ENCODE measurements at places on chromosomes 5 and 9.

DNA sequence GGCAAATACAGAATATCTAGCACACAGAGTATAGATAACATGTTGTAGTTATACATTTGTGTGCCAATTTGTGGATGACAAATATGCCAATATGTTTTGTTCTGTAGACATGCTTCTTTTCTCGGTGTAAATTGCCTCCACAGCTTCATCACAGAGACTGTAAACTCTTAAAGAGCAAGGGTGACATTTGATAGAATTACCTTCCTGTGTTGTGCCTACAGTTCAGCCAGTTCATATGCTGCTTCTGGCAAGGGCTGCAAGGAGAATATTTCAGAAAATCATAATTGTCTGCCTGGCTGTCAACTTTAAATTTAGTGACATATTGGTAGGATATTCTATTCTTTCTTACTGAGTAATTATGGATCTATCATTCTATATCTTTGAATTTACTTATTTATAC is 155.1 kb downstream of the MAT2B start:
- DNase-seq = no peak

- DNase-seq = no peak
Observed at GRCh38 chr5:180102636-180103035, 31.1 kb upstream of the RNF130 start.

DNA sequence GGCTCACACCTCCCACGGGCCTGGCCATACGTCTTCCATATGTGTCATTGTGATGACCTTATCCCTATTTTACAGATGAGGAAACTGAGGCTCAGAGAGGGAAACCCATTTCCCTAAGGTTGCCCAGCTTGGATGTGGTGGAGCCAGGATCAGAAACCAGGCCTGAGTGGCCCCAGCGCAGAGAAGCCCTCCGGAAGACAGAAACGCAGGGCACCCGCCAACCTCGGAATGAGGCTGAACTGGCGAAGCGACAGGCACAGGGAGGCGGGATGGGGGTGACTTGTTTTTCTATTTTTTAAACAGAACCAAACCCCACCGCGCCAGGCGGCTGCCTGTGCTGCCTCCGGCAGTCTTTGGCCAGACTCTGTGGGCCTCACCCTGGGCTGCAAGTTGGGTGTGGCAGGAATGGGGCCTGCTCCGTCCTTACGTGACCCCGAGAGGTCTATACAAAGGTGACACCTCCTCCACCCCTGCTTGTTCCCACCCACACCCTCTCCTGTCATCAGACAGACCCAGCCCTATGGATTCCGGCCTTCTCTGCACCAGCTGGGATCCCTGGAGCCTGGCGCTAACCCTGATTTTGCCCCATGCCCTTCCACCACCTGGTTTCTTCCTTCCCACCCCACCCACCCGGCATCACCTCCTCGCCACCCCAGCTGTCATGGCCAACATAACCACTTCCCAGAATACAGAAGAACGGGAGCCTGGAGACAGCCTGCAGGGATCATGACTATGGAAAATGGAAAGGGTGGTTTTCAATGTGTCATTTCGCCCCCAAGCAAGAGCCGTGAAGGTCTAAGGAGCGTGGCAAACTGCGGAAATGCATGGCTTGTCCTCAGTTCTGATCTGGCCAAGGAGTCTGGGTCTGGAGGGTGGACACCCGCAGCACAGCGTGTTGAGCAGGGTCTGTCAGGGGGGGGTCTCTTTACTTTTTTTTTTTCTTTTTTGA is 23.6 kb downstream of the PLPP7 start:
- DNase-seq = no peak

DNA sequence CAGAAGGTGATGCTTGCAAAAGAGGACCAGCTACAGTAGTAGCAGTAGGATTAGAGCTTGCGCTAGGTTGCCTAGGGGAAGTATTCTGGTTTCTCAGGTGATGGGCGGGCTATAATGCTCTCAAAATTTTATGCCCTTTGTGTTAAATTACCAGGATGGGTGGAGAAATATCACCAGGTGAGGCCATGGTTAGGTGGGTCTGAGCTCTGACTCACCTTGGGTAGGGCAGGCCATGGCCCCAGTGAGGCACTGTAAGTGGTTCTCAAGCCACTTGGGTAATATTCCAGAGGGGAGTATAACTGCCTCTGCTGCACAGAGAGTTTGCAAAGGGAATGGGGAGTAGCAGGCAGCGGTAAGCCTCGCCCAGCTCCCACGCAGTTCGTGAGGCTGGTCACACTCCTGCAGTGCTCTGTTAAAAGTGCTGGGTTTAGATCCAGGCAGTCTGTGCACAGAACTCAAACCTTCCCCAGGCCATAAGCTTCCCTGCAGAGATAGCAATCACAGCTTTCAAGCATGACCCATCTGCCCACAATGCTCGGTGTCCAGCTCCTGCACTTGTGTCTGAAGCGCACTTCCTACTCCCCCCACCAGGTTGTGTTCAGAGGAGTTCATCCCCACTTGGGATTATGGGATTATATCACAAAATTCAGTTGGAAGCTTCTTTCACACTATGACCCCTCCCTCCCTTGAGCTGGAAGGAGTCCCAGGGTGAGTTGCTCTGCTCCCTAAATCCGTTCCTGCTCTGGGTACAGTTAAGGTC is 575.0 kb downstream of the CHSY3 start:
- no peak for DNase-seq

DNA sequence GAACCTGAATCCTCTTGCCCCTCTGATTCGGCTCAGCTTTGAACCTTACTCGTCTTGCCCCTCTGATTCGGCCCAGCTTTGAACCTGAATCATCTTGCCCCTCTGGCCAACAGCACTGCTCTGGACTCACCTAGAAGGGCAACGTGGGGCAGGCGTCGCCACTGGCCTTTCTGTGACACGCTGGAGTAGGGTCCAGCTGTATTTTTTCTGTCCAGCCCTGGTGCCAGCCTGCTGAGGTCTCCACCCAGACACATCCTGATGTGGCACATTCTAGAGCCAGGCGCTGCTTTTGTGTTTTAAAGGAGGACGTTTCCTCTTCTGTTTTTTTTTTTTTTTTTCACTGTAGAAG is 15.2 kb upstream of the CPEB4 start:
- no peak for DNase-seq

- no peak for DNase-seq
Observed at GRCh38 chr9:25917731-25918362, 239.6 kb upstream of the TUSC1 start.

DNA sequence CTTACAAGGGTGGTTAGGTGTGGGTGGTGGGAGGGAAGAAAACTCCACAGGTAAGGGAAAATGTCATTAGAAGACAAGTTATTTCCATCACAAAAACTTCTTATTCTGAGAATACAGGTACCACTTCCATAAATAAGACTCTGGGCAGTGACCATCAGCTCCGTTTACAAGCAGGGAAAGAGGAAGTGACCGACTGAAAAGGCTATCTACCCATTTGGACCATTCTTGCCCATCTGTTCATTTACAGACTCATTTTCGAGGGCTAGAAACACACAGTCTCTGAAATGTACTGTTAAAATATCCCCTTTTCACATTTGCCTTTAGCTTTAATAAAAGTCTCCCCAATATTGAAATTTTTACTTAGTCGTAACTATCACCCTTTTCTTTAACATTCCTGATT is 79.5 kb downstream of the TTC39B start:
- DNase-seq = no peak

DNA sequence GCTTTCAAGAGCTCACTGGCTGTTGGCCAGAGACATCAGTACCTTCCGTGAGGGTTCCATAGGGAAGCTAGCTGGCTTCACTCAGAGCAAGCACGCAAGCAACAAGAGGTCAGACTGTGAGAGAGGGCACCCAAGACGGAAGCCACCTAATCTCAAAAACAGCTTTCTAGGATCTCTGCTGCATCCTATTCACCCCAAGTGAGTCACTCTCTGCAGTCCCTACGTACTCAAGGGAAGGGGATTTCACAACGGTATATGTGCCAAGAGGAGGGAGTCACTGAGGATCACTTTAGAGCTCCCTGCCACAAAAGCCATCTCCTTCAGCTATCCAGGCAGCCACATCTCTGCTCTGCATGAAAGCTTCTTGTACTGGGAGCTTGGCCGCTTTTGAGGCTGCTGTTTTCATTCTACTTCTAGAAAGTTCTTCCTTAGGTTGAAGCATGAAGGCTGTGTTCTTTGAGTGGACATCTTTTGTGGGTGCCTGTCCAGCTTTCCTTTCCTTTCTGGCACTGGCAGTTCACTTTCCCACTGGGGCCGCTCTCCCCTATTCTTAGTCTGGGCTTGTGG is 249.5 kb downstream of the MAN2A1 start:
- no peak for DNase-seq

- no peak for DNase-seq
Observed at GRCh38 chr9:76926846-76927245, 20.9 kb upstream of the PRUNE2 start.

GRCh38 chr5:65702036-65702435 is 19.9 kb downstream of the SGTB start:
- no peak for DNase-seq

GRCh38 chr9:107375001-107375400 is 91.9 kb downstream of the RAD23B start:
- DNase-seq = no peak

DNA sequence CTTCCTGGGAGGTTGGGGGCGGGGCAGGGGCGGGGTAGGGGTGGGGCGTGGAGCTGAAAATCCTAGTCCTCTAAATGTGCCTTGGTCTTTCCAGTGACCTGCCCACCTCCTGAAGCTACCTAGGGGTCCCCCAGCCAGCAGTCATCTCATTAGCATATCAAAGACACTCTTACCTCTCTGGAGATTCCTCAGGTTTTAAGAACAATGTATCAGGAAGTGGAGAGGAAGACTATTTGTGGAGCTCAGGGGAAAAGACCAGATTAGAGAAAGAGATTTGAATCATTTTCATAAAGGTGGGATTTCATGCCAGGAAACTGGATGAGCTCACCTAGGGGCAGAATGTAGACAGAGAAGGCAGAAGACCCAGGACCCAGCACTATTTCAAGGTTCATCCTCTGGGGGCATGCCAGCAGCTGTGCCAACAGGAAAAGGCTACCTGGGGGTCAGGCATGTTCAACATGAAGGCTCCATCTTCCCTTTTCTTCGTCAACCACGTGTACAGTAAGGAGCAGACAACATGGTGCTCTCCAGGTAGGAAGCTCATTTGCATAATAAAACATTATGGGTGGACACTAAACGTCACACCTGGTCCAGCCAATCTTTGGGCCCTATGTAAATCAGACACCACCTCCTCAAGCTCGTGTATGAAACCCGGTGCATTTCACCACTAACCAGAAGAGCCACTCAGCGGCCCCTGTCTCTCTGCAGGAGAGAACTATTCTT is 6.9 kb downstream of the GMCL2 start:
- no peak for DNase-seq

DNA sequence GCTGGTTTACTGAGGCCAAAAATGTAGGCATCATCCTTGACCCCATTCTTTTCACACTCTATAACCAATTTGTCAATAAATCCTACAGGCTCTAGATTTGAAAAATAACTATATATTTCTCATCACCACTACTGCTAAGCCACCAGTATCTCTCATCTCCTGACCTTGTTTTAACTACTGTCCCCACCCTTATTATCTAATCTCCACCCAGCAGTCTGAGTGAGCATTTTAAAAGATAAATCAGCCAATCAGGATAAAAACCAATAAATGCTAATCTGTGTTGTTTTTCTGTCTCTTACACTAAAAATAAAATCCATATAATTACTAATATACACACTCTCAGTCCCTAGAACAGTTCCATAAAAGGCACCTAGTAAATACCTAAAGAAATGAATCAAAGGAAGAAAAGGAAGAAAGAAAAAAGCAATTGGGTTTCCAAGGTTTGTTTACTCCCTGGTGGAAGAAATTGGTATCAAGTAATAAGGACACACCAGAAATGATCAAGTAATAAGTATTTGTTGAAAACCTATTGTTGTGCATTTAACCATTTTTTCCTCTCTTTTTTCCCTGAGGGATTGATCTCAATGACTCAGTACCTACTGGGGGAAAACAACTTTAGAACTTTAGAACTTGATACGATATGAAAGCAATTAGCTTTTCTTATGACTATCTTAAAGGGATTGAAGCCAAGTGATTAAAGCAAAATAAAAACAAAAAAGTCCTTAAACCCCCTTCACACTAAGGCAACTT is 19.3 kb downstream of the MRPS27 start:
- no peak for DNase-seq

DNA sequence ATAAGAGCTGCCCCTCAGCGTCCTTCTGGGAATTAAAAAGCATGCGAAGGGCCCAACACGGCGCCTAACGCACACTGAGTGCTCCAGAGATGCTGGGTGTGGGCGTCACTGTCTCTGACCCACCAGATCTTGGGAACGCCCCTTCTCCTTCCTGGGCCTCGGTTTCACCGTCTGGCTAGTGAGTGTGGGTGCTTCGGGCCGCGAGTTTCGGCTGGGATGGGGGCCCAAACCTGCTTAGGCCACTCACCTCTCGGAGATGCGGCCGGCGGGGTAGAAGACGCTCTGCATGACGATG is 3.7 kb downstream of the PIP5KL1 start:
- no peak for DNase-seq

DNA sequence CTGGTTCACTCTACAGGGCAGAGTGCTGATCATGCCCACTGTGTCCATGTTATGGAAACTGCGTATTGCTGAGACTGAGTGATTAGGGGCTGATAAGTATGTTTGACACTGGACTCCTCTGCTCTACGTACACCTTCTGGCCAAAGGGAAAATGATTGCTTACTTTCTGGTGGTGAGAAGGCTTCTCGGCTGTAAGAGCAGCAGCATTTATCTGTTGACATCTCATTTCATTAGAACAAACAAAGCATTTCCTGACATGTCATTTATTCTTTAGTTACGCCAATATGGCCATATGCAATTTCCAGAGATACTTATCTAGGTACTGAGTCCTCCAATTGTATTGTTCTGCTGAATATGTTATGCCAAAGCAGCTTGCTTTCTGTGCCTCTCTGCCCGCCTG is 5.6 kb downstream of the FAXDC2 start:
- DNase-seq = no peak

GRCh38 chr5:42949348-42950115 is 90.6 kb downstream of the ANXA2R start:
- DNase-seq = peak; percentile 63

DNA sequence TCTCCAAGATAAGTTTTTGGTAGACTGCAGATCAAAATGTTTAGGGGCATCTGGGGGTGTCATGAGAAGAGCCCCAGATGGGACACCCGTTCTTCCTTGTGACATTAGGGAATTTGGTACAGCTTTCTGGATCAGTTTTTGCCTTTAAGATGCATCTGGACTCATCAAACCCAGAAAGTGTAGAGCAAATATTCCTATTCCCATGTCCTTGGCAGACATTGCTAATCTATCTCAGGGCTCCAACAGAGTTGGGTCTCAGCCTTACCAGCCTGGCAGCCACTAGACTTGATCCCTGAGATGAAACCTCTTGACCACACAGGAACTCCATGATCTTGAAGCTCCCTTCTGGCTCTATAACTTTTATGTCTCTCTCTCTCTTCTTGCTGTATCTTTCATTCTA is 35.6 kb downstream of the ERGIC1 start:
- no peak for DNase-seq

DNA sequence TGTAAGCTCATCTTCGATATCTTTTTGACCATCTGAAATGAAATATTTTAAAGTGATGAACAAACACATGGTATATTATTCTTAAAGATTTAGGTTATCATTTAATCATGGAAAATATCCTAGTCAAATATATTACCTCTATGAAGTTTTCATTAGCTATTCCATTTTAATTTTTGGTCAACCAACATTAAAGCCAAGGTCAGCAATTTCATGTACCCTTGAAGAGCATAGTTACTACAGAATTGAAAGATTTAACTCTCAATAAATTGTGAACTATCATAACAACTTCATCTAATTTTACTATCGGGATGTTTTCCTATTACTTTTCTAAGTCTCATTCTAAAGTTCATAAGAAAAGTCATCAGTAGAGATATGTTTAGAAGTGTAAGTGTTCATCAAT is 492.6 kb downstream of the CTNND2 start:
- no peak for DNase-seq

- DNase-seq = no peak
Observed at GRCh38 chr9:116944714-116945534, 257.8 kb downstream of the TRIM32 start.

Measured in stimulated activated CD4-positive, alpha-beta T cell treated with anti-CD3 and anti-CD28 coated beads, Interleukin-1b, Interleukin-23, amount 100 ng/mL, for 48 hours (primary cell).